ENCODE measurements at places on chromosomes 5 and 9. TPM values are rescaled to one million over a fixed set of nuclear protein-coding genes. Genes with fewer than 3 reads are reported as not detected.

CD74 gene
- total RNA-seq: 0.18 TPM

DNA sequence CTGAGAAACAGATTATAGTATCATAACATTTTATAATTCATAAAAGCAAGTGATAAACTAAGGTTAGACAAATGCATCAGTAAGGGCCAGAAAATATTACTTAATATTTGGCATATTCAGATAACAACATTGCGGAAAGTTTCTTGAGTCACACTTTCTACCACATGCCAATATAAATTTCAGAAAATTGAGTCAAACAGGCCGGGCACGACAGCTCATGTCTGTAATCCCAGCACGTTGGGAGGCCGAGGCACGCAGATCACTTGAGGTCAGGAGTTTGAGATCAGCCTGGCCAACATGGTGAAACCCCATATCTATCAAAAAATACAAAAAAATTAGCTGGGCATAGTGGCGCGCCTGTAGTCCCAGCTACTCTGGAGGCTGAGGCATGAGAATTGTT, 47.1 kb downstream of the SLC38A9 start:
- no peak for DNase-seq

- DNase-seq: no peak
Observed at GRCh38 chr9:124257070-124257843, 492 bp upstream of the NEK6 start.

XRCC4 gene
- 11.7 TPM for total RNA-seq

ZDHHC11 gene
- 0.36 TPM for total RNA-seq

- no peak for DNase-seq
Observed at GRCh38 chr5:148962761-148963324, 100.0 kb downstream of the SH3TC2 start.
